ENCODE measurements at places on chromosomes 5 and 9. TPM values are rescaled to one million over a fixed set of nuclear protein-coding genes. Genes with fewer than 3 reads are reported as not detected.

- DNase-seq: no peak
These were observed 1.0 kb downstream of the NUDCD2 start for GRCh38 chr5:163458778-163459385.

DNA sequence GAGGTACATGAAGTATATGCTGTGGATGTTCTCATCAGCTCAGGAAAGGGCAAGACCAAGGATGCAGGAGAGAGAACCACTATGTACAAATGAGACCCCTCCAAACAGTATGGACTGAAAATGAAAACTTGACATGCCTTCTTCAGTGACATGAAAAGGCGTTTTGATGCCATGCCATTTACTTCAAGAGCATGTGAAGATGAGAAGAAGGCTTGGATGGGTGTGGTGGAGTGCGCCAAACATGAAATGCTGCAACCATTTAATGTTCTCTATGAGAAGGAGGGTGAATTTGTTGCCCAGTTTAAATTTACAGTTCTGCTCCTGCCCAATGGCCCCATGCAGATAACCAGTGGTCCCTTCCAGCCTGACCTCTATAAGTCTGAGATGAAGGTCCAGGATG lies 47.7 kb downstream of the SEMA4D start:
- no peak for DNase-seq

DNA sequence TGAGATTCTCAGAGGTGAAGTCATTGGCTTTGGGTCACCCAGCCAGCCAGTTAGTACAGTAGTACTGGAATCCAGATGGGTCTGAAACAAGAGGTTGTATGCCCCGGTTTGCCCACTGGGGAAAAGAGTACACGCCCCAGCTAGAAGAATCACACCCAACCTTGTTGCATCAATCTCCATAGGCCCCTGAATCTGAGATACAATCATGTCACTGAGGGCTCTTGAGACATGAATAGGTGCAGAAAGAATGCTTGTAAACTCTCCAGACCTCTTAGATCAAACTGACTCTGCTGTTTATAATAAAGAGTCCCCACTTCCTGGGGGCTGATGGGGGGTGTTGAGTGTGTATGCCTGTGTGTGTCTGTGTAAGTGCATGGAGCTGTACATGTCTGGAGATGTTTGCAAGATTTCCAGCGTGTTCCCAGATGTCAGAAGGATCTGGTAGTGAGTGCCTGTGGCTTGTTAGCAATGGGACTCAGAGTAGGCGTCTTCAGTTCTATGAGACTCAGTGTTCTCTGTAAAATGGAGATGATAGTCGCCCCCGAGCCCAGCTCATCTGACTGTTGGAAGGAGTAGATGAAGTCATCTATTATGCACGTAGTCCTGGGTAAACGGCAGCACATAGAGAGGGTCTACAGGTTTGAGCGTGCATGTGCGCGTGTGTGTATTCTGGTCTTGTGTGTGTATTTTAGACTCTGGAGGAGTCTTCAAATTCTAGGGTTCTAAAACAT lies 48.2 kb downstream of the COL27A1 start:
- DNase-seq: no peak

GRCh38 chr5:139064613-139065012 lies 133.6 kb downstream of the SIL1 start:
- no peak for DNase-seq

DNA sequence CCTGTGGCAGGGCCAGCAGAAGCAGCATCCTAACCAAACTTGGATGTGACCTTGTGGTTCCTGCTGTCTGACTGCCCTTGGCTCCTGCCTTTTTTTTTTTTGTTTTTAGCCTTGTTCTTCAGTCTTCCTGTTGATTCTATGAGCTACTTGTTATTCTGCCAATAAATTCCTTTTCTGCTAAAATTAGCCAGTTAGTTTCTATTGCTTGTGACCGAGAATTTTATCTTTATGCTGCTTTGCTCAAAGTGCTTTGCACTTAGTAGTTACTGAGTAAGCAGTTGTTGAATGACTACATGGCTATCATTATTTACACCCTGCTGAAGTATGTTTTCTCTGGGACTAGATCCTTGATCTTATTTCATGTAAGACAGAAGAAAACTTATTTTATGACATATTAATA lies 20.8 kb upstream of the ATG10 start:
- DNase-seq: no peak

Gene SKIC3
- polyA plus RNA-seq: 68.9 TPM

Gene PCDHGA2
- polyA plus RNA-seq: 2.1 TPM

Gene FOXD4L5
- 0.97 TPM for polyA plus RNA-seq

Gene OR1L4
- polyA plus RNA-seq: not detected

Gene C5orf15
- 60.4 TPM for polyA plus RNA-seq

Data from muscle of back (tissue), 13 donors.